Retina (tissue), 1 donor: ENCODE measurements at places on chromosomes 4 and X.

DNA sequence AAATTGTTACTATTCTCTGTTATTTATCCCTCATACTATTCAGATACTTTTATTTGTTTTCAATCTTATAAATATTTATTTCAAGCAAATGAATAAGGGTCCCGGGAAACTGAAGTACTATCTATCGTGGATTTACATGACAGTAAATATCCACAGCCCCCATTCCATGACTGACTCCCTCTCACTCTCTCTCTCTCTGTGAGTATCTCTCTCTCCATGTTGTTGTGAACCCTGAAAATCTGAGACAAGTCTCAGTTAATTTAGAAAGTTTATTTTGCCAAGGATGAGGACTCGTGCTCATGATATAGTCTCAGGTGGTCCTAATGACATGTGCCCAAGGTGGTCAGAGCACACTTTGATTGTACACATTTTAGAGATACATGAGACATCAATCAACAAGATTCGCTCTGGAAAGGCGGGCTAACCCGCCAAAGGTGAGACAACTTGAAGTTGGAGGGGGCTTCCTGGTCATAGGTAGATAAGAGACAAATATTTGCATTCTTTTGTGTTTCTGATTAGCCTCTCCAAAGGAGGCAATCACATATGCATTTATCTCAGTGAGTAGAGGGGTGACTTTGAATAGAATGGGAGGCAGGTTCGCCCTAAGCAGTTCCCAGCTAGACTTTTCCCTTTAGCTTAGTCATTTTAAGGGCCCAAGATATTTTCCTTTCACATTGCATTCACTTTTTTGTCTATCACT is 986.4 kb downstream of the NLGN4X start:
- DNase-seq = no peak

- DNase-seq = no peak
Measured at GRCh38 chr4:7712021-7712671, 227.5 kb downstream of the AFAP1 start.

DNA sequence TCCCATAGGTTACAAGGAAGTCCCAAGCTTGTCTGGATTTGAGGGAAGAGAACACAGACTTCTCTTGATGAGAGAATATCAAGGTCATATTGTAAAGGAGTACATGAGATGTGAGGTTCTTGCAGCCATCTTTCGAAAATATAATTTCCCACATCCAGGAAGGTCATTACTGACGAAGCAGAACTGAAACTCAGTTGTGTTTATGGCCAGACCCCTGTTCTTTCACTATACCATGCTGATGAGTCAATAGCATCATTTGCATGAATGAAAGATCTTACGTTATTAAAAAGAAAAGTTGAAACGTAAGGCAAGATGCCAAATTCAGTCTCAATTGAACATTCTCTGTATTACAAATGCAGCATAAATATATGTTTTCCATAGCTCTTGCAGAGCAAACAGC is 14.2 kb upstream of the CCDC149 start:
- no peak for DNase-seq

DNA sequence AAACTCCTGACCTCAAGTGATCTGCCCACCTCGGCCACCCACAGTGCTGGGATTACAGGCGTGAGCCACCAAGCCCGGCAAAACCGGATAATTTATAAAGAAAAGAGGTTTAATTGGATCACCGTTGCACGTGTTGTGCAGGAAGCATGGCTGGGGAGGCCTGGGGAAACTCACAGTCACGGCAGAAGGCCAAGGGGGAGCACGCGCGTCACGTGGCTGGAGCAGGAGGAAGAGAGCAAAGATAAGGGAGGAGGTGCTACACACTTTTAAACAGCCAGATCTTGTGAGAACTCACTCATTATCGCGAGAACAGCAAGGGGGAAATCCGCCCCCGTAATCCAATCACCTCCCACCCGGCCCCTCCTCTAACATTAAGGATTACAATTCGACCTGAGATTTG is 177.9 kb upstream of the TENM3 start:
- no peak for DNase-seq

DNA sequence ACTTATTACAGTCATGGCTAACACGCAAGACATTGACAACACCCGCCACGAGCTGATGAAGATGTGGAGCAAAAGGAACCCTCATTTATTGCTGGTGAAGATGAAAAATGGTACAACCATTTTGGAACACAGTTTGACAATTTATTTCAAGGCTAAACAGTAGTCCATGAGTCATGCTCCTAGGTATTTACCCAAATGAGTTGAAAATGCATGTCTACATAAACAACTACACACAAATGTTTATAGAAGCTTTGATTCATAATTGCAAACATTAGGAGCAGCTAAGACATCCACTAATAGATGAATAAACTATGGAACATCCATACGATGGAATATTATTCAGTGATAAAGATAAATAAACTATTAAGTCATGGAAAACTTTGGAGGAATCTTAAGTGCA is 580.1 kb downstream of the RAPGEF2 start:
- DNase-seq = no peak

DNA sequence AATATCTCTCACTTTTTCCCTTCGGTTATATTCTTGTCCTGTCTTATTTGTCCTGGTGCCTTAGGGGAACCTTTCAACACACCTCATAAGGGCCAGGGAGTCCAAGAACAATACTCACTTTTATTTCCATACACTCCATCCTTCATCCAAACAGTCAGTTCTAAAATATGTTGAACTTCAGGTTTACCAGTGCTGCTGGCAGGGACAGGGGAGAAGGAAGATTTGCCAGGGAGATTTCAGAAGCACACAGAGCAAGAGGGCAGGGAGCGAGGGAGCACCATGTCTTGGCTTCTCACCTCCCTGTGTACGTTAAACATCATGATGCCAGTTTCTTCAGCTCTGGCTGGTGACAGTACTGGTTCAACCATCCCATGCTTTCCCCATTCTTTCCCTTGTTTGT is 631.1 kb upstream of the FAT1 start:
- DNase-seq = no peak

GRCh38 chr4:108555701-108556100 is 64.7 kb upstream of the RPL34 start:
- no peak for DNase-seq
